ENCODE measurements at places on chromosomes 7 and 10. TPM values are rescaled to one million over a fixed set of nuclear protein-coding genes. Genes with fewer than 3 reads are reported as not detected.

- no peak for DNase-seq
These were observed 426.3 kb upstream of the POT1 start for GRCh38 chr7:125355899-125356298.

- no peak for DNase-seq
These were observed 154.2 kb downstream of the GFRA1 start for GRCh38 chr10:116118847-116119246.

DNA sequence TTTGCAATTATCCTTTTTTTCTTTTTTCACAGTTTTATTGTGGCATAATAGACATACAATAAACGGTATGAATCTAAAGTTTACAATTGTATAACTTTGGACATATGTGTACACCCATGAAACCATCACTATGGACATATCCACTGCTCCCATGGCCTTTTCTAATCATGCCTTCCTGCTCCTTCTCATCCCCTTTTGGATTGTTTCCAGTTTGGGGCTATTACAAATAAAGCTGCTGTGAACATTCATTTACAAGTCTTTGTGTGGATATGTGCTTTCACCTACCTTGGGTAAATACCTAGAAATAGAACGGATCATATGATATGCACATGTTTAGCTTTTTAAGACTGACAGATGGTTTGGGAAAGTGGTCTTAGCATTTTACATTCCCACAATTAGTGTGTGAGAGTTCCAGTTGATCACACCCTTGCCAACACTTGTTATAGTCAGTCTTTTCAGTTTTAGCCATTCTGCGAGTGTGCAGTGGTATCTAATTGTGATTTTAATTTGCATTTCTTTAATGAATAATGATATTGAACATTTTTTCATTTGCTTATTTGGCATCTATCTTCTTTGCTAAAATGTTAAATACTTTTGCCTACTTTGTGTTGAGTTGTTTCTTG is 120.9 kb upstream of the KAT6B start:
- no peak for DNase-seq

- no peak for DNase-seq
These were observed 26.8 kb upstream of the BTBD16 start for GRCh38 chr10:122244001-122244975.

- DNase-seq, result no peak
These were observed 64.2 kb downstream of the ARMC3 start for GRCh38 chr10:22992075-22992474.

Gene ZNRF2
- 0.33 TPM for polyA plus RNA-seq

DNA sequence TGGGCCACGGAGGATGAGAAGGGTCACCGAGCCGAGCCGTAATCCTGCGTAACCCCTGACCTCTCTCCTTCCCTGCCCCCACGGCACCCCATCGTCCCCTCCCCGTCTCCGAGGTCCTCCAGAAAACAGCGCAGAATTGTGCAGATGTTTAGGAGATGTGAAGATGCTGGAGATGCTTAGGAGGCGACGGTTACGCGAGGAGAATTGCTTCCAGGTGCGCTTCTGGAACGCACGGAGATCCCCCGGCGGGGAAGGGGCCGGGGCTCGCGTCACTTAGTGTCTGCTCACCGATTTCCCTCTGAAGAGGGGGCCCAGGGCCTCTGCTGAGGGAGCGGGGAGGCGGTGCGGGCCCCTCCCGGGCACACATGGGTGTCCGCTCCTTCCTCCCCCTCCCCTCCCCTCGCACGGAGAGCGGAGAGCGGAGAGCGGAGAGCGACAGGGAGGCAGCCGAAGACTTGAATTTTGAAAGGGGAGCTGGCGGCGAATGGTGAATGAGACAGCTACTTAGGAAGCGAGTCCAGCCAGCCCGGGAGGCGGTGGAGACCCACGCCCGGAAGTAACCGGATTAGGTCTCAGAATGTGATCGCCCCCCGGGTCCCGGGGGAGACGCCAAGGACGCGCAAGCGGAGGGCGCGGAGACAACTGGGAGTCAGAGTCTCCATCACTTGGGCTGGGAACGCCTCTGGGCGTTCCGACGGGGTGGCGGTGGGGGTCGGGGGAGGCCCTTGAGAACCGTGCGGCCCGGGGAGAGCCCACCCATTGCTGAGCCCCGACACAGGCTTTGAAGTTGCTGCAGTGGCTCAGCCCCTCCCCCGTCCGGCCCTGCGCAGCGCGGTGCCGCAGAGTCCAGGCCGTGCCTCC is 8.7 kb upstream of the EN2 start:
- no peak for DNase-seq

Gene LRRD1
- polyA plus RNA-seq, result 0.02 TPM

- no peak for DNase-seq
These were observed 24.1 kb downstream of the GRIFIN start for GRCh38 chr7:2452074-2452507.

DNA sequence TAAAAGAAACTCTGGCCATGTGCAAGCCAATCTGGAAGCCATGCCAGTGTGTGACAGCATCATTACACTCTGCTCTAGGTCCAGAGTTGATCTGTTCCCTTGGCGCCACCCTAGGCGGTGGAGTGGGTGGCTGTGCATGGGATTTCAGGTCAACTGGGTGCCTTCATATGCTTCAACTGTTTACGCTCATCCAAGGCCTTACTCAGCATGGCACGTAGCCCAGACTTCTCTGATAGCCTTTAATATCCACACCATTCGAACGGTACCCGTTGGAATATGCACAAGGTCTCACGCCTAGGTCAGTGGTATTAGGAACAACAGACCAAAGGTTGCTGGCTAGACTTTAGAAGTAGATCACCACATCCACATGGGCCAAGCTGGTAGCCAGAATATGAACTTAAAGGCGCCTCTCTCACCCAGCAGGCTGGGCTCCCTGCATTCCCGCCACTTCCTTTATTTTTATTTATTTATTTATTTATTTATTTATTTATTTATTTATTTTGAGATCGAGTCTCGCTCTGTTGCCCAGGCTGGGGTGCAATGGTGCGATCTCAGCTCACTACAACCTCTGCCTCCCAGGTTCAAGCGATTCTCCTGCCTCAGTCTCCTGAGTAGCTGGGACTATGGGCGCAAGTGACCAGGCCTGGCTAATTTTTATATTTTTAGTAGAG is 18.7 kb upstream of the ACHE start:
- no peak for DNase-seq

Gene SPDYE9
- polyA plus RNA-seq, result not detected

GRCh38 chr10:60572511-60573194 is 183.0 kb upstream of the ANK3 start:
- peak; percentile 67 for DNase-seq

DNA sequence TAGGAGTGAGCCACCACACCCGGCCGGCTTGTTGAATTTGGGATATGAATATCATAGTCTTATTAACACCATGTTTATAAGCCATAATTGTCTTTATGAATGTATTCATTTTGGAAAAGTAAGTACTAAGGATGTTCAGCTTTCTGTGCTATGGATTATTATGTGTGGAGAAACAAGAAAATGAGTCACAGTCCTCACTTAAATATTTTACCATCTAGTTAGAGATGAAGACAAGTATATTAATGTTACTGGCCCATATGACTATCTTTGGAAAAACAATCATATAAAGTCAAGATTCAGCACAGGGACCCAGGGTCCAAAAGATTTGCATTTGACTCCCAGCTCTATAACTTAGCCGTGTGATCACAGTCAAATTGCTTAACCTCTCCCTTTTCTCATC is 9.8 kb upstream of the TOMM7 start:
- peak; percentile 71 for DNase-seq
